EH (cell line): ENCODE measurements at places on chromosomes 7 and 10.

GRCh38 chr10:6522230-6522629, 57.8 kb downstream of the PRKCQ start:
- DNase-seq = no peak

DNA sequence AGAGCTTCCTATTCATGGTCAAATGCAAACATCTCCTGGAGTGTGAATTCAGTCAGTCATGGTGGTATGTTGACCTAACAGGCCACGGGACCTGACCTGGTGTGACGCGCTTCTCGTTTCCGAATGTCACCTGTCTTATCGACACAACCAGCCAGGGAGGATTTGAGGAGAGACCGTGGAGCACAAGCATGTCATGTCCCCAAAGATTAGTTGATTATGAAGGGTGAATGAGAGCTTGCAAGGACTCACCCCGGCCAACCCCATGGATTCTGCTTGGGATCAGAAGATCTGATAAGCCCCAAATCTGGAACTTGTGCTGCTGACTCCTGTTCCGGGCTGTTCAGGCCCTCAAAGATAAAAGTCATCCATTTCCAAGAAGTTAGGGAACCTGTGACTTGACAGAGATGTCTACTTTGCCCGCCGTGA, 10.5 kb downstream of the ADRA2A start:
- DNase-seq = no peak

- DNase-seq = peak; percentile 94
Measured at GRCh38 chr10:10824591-10825148, 193.0 kb upstream of the CELF2 start.

- peak; percentile 16 for DNase-seq
Measured at GRCh38 chr10:4719671-4720070, 106.3 kb upstream of the AKR1E2 start.

GRCh38 chr10:121601458-121601857, 3.2 kb upstream of the FGFR2 start:
- DNase-seq = no peak

DNA sequence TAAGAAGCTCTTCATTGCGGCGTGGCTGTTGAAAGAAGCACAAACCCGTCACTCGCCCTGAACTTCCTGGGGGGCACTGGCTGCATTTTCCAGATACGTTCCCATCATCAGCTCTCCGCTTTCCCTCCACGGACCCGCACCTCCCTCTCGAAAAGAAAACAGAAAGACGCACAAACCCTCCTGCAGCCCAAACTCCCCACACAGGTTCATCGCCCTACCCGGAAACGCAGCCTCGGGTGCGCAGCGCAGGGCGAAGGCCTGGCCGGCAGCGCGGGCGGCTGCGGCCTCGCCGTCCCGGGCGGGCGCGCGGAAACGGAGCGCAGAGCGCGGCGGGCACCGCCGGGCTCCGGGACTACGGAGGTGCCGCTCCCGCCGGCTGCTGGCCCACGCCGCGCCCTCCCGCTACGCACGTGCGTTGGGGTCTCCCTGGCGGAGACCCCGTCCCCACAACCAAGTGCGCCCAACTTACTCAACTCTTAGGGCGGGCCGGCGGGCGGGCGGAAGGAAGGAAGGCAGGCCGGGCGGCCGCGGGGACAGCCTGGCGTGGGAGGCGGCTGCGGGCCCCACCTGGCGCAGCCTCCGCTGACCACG, 822 bp downstream of the ZNF800 start:
- DNase-seq = peak; percentile 50

DNA sequence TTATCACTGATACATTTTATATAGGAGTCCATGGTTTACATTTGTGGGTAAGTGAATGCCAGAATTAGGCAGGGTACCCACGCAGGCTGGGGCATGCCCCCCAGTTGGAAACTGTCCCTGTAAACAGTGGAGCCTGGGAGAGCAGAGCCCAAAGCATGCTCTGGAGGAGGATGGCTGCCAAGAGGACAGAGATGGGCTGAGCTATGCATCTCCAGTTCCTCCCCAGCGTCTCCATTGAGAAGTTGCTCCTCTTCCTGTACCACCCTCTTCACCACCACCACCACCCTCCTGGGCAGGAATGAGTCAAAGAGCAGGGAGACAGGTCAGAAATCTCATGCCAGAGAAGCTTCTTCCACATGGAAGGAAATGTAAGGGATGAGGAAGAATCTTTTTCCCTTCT, 67.7 kb upstream of the KMT2E start:
- DNase-seq = no peak

DNA sequence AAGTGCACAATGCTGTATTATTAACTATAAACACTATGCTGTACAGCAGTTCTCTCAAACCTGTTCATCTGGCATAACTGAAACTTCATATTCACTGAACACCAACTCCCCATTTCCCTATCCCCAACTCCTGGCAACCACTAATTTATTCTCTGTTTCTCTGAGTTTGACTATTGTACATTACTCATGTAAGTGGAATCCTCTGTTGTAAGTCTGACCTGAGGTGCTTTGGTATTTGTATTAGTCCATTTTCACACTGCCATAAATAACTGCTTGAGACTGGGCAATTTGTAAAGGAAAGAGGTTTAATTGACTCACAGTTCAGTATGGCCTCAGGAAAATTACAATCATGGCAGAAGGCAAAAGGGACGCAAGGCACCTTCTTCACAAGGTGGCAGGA, 266.3 kb downstream of the PPP1R3A start:
- DNase-seq = peak; percentile 2

GRCh38 chr10:116226766-116227165, 46.2 kb downstream of the GFRA1 start:
- no peak for DNase-seq

DNA sequence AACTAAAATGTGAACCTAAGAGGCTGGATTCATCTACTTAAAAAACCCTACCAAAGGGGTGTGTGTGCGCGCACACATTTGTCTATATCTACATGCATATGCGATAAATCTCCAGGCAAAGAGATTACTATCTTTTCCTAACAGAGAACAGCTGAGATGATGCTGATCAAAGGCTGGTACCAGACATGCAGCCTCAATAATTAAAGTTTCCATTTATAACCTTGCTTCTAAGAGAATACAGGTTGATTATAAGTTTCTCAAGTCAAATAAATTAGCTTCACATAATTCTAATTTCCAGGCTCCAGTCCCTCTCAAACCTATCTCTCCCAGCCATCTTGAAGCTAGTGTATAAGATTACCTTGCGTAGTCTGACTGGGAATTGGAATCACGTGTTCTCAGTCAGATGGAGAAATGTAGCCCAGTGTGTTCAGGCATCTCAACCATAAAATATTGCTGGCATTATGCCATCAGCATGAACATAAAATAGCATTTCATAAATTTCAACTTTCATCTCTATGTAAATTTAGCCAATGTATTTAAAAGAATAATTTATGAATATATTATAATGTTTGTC, 1062.0 kb downstream of the XPNPEP1 start:
- DNase-seq = no peak

- DNase-seq = no peak
Measured at GRCh38 chr7:69232445-69233376, 365.6 kb upstream of the AUTS2 start.

DNA sequence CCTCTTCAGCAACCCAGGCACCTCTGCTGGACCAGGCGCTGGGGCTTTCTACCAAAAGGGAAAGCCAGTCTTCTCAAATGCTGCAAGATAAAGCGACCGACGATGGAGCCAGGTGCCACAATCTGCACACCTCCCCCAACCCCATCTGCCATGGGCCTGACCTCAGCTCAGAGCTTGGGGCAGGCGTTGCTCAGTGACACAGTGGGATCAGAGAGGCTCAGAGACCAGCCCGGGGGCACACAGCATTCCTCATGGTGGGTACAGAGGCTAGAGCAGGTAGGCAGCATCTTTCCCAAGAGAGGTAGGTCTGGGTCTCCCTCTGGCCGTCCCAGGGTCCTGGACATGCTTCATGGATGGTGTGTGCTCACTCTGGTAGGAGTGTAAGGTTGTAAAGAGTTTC, 56.3 kb downstream of the ZMIZ1 start:
- no peak for DNase-seq

GRCh38 chr10:2214805-2215204, 477.5 kb upstream of the ADARB2 start:
- DNase-seq = no peak

DNA sequence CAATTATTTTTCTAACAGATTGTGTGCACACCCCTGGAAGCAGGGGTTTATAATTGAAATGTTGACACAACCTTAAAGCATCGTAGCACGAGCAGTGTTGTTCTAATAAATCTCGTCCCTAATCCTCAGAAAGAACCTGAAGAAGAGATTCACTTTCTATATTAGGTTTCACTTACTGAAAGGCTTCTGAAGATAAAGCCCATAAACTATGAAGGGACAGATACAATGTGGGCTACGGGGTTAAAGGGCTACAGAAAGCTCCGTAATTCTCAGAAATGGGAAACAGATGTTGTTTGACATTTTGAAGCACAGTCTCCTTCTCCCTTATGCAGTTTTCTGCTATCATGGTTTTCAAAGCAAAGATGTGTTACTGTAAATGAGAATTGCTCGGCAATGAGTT, 479.6 kb downstream of the GATA3 start:
- no peak for DNase-seq

DNA sequence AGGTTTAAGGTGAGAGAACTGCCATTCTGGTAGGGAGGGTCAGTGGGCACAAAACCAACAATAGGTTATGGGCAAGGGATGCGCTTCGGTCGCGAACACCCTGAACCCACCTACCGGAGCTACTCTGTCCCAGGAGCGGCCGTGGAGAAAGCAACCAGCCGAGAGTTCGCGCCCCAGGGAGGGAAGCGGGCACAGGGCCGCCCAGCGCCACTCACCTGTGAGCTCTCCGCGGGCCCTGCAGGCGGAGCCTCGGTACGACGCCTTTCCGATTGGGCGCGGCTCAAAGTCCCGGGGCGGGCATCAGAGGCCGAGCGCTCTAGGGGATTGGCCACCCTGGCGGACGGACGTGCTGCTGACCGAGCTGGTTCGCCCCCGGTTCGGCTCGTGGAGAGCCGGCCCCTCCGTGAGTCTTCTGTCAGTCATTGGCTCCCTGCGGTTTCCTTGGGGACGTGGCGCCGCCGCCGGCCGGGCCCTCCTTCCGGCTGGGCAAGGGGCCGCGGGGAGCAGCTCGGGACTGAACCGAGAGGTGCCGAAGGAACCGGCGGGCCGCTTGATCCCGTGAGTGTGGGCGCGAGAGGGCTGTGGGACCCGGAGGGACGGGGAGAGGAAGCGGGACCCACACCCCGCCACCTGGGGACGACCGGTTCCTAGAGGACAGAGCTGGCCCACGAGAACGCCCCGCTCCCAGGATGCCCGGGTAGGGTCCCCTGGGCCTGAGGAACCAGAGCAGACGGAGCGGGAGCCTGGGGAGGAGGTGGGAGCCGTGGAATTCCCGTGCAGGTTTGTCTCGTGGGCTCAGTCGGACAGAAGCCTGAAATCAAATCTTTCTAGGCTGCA, at the start of gene ENTPD7:
Gene ENTPD7 (plus strand): TSS at position 479 of the 837 bp plus-strand sequence. CDS start 448 bp downstream, outside the sequence.
- DNase-seq = peak; percentile 97

DNA sequence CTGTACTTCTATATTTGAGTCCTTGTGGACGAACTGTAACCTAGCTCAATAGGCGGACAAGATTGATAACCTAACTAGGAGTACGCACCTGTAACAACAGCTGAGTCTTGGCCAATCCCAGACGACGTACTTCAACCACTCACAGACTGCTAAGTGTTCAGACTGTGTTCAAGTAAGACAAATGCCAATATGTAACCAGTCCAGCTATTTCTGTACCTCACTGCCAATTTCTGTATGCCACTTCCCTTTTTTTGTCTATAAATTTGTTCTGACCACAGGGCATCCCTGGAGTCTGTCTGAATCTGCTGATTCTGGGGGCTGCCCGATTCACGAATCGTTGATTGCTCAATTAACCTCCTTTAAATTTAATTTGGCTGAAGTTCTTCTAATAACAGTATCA, 32.2 kb downstream of the HACD1 start:
- no peak for DNase-seq

- no peak for DNase-seq
Measured at GRCh38 chr7:6163402-6163801, 109.0 kb downstream of the CYTH3 start.

GRCh38 chr10:97096261-97097083, 89.3 kb downstream of the SLIT1 start:
- DNase-seq = no peak

DNA sequence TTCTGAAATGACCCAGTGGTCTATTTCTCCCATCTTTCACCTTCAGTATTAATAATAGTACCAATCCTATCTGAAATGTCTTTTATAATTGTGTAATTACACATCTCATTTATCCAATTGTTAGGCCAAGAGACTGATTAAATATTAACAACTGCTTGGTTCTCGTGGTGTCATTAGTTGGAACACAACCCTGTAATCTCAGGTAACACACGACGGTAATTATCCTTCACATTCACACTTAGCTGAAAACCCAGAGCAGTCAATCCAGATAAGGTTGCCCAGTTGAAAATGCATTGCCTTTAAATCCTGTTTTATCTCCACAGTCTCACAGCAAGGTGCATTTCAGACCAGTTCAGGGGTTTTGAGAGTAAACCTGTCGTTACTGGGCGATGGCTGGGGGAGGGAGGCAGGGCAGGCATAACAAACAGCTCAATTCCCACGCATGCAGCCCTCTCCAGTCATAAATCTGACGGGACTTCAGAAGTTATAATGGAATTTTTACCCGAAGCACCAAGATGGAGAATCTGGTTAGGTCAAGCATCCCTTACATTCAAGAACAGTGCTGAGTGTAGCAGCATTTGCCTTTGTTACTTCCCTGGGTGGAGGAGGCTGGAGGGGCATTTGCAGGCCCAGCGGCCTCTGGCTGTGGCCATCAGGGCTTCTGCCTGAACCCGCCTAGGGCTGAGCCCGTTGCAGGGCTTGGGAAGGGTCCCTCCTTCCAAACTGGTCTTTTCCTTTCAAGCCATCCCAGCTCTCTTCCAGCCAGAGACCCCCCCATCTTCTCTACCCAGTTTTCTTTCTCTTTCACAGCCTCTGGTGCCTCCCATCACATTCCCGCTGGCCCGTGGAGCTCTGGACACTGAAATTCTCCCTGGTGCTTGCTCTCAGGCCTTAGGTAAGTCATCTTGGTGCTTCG, 201.0 kb upstream of the LYZL2 start:
- DNase-seq = no peak

- DNase-seq = peak; percentile 15
Measured at GRCh38 chr7:27277628-27278027, 35.0 kb downstream of the EVX1 start.

- DNase-seq = no peak
Measured at GRCh38 chr7:150911590-150912267, 59.4 kb downstream of the AOC1 start.
